ENCODE measurements at places on chromosomes 7 and 10.
A peak's percentile ranks its signal among the peaks of the same experiment; 100 is the strongest.

DNA sequence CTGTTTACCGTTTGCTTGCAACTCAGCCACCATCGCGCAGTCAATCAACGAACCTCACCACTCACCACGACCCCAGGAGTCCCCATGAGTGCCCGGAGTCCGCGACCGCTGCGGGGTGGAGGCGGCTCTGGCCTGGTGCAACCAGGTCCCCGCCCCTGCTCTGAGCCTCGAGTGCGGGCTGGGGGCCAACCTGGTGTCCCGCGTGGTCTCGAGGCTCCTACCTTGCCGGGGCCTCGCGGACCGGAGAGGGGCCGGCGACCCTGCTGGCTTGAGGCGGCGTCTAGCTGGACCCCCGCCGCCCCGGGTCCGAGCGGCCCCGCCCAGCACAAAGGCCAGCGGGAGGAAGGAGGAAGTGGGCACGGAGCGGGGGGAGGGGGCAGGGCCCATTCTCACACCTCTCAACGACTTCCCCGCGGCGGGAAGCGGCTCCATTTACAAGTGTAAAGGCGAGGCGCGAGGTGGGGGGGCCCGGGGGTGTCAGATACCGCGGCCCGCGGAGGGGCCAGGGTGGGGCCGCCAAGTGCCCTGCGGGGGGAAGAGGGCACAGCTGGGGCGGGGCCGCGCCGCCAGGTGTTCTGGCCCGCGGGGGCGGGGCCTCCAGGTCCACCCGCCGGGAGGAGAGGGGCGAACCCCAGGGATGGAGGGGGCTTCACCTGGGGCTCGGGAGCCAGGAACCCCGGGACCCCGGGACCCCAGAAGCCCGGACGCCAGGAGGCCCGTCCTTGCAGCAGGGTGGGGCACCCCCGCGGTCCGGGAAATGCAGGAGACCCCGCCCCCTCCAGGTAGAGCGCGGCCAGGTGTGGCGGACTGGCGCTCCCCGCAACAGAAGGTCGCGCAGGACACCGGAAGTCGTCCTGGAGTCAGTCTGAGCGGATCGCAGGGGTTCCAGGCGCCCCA is 8.6 kb downstream of the CTBP2 start:
- H3K4me3 ChIP-seq: no peak overlapping the region
- no peak for DNase-seq
- H3K27ac ChIP-seq: no peak overlapping the region
- H3K4me1 ChIP-seq: peaks cover 51% of the 10 kb centered on the region
- H3K27me3 ChIP-seq: no peaks in the 10 kb centered on the region
- peaks cover 14% of the 10 kb centered on the region for H3K36me3 ChIP-seq

- no peak overlapping the region for H3K27ac ChIP-seq
- no peaks in the 10 kb centered on the region for H3K4me1 ChIP-seq
- no peaks in the 10 kb centered on the region for H3K36me3 ChIP-seq
- no peak for DNase-seq
- H3K4me3 ChIP-seq: no peak overlapping the region
- H3K27me3 ChIP-seq: no peaks in the 10 kb centered on the region
Observed at GRCh38 chr7:122847871-122848473, 38.3 kb downstream of the CADPS2 start.

DNA sequence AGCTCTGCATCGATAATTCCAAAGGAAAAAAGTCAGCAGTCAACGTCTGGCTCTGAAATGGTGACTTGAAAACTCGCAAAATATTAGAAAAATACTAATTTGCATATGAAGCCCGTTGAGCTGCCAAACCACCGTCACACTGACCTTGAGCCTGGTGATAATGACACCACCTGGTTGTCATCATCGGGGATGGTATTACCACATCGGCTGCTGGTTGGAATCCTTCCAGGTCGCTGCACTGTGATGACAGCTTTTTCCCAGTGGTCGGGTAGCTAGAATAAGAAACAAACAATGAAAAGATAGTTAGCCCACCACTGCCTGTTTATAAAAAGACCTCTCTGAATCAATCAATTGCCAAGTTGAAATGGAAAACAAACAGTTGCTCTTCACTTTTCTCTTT is 41.6 kb downstream of the LAMB1 start:
- H3K4me3 ChIP-seq: no peak overlapping the region
- H3K36me3 ChIP-seq: peaks cover 71% of the 10 kb centered on the region

GRCh38 chr7:141290365-141290764 is 216.5 kb downstream of the TMEM178B start:
- no peak overlapping the region for H3K27ac ChIP-seq
- DNase-seq: no peak
- no peaks in the 10 kb centered on the region for H3K36me3 ChIP-seq
- H3K4me3 ChIP-seq: no peak overlapping the region
- no peaks in the 10 kb centered on the region for H3K4me1 ChIP-seq

GRCh38 chr7:138382862-138383565 is 77.0 kb upstream of the TRIM24 start:
- no peaks in the 10 kb centered on the region for H3K36me3 ChIP-seq
- no peak overlapping the region for H3K27ac ChIP-seq
- no peaks in the 10 kb centered on the region for H3K4me1 ChIP-seq
- no peak for DNase-seq
- no peaks in the 10 kb centered on the region for H3K27me3 ChIP-seq

DNA sequence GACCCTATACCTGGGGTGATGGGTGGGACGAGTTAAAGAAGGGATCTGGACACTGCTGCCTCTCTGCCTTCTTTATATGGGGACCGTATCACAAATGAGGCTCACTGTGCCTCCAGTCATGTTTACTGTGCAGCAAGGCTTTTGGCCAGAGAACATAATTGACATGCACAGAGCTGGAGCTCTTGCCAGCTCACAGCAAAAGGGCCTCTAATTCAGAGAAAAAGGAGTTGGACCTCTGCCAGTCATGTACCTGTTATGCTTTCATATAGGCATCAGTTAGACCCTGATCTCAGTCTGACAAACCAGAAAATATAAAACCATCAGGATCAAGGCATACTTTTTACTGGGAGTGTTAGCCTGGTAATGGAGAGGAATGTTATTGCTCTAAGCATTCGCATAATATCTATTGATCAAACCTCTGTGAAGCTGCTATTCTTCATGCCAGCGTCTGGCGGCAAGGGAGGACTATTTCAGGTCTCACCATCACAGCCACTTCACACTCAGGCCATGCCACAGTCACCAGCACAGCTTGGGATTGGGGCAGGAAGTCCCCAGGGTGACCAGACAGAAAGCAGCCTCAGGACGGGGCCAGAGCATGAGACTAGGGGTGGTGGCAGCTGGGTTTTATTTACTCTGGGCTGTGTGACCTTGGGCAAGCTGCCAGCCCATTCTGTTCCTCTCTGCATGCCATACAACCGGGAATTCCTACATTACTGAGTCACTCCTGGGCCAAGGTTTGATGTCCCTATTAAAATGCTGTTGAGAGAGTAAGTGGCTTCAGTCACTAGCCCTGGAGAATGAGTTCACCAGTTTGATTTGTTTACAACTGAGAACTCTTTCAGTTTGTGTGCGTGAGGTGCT is 90.1 kb downstream of the NPSR1 start:
- H3K27ac ChIP-seq: no peak overlapping the region
- H3K27me3 ChIP-seq: no peaks in the 10 kb centered on the region
- no peaks in the 10 kb centered on the region for H3K36me3 ChIP-seq
- no peak overlapping the region for H3K4me3 ChIP-seq
- peak; percentile 12 for DNase-seq

DNA sequence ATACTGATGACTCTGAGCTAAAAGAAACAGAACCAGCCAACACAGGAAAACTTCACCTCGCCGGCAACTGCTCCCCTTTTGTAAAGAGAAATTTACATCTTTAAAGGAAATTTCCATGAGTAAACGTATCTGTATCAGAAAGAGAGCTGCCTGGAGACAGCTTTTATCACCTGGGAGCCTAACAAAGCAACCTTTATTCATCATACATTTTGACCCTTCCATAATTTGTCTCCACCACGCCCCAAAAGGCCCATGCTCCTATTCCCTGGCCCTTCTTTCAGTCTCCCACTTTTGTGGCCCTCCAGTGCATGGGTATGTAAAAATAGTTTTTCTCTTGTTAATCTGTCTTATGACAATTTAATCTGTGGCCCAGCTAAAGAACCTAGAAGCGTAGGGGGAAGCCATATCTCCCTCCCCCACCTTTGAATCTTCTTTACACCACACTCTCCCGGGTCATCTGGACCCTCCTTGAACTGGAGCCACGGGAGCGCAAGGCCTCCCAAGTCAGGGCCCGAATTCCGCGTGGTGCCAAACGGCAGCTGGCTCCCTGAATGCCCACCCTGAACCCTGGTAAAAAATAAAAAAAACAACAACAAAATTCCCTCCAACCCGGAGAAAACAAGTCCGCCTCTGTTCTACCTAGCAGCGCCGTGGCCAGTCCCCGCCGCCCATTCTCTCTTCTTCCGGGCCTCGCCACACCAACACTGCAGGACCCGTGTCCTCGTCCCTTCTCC is 15.4 kb upstream of the FKBP9 start:
- peaks cover 1% of the 10 kb centered on the region for H3K36me3 ChIP-seq
- DNase-seq: no peak
- peak overlapping the region; percentile 94 for H3K4me3 ChIP-seq
- H3K4me1 ChIP-seq: peaks cover 9% of the 10 kb centered on the region

DNA sequence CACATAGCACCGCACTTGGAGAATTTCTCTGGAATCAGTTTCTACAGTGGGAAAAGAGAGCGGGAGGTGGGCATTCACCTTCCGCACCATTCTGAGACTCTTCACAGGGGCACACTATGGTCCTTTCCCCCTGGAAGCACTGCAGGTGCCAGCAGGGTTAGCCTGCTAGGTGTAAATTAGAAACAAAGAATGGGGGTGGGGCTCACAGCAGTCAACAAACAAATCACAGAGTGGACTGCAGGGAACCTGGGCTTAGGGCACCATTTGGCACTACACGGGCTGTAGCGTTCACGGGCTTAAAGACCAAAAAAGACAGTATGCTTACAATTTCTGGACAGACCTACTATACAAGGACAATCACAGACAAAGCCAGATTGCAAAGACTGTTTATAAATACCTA is 8.0 kb upstream of the PKD1L1 start:
- no peaks in the 10 kb centered on the region for H3K27me3 ChIP-seq
- H3K4me1 ChIP-seq: peaks cover 4% of the 10 kb centered on the region
- H3K27ac ChIP-seq: no peak overlapping the region
- H3K36me3 ChIP-seq: peaks cover 5% of the 10 kb centered on the region
- no peak for DNase-seq

DNA sequence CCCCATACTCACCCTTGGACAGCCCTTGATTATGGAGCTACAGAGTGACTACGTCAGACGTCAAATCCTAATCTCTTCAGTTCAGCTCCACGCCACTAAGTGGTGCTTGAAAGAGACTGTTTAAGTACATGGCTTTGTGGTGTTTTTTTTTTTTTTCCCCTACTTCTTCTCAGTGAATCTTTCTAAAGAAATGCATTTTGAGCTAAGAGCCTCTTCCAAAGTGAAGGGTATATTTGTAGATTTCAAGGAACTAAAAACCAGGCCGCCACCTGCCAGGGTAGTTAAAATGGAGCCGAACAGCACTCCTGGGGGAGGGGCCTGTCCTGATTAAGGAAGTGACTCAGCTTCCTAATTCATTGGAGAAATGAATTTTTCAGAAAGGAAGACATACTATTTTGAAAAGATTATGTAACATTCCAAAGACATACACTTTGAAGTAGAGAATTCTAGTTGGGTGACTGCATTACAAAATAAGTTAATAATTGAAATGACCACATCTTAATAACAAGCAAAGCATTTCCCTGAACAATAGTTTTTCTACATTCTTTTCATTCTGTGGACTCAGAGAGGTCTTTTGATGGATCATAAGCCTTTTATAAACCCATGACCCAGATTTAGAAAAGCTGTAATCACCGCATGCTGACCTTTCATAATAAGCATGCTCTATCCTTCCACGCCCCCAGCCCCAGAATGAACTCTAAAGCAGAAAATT is 20.6 kb upstream of the VPS41 start:
- no peaks in the 10 kb centered on the region for H3K36me3 ChIP-seq
- no peak overlapping the region for H3K27ac ChIP-seq
- no peak overlapping the region for H3K4me3 ChIP-seq
- no peaks in the 10 kb centered on the region for H3K4me1 ChIP-seq
- no peak for DNase-seq
- H3K27me3 ChIP-seq: no peaks in the 10 kb centered on the region

- H3K36me3 ChIP-seq: no peaks in the 10 kb centered on the region
- H3K27me3 ChIP-seq: no peaks in the 10 kb centered on the region
- H3K4me1 ChIP-seq: no peaks in the 10 kb centered on the region
Observed at GRCh38 chr10:82256275-82256674, 381.3 kb downstream of the NRG3 start.

DNA sequence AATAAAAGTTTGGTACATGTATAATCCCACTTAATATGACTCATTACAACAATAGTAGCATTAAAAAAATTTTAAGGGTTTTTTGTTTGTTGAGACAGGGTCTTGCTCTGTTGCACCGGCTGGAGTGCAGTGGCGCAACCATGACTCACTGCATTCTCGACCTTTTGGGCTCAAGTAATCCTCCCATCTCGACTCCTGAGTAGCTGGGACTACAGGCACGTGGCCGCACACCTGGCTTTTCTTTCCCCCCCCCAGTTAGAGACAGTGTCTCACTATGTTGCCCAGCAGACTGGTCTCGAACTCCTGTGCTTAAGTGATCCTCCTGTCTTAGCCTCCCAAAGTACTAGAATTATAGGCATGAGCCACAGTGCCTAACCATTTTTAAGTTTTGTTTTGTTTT is 40.7 kb downstream of the KMT2C start:
- no peak overlapping the region for H3K27ac ChIP-seq
- H3K4me1 ChIP-seq: no peaks in the 10 kb centered on the region

GRCh38 chr10:12613136-12613535 is 263.8 kb downstream of the CAMK1D start:
- no peak overlapping the region for H3K27ac ChIP-seq
- no peaks in the 10 kb centered on the region for H3K4me1 ChIP-seq
- H3K4me3 ChIP-seq: no peak overlapping the region

- no peak overlapping the region for H3K27ac ChIP-seq
- H3K36me3 ChIP-seq: no peaks in the 10 kb centered on the region
- H3K4me3 ChIP-seq: no peak overlapping the region
- H3K4me1 ChIP-seq: no peaks in the 10 kb centered on the region
- DNase-seq: no peak
Observed at GRCh38 chr10:98901441-98902110, 334.1 kb downstream of the HPSE2 start.
